ENCODE measurements at places on chromosomes 3 and 15.

DNA sequence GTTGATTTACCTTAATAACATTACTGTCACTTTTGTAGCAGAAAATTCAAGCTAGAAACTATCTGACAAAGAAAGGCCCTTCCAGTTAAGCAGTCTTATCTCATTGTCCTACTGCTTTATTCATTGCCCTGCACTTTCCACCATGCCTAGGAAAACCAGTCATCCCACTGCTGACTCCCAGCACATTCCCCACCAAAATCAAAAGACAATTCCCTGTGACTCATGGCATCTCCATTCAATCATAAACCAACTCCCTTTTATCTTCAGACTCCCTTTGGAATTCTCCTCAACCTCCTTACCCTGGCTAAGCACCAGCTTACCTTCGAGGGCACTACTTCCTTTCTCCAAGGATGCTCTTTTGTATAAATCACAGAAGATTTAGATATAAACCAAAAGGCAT lies 184.3 kb downstream of the PLCH1 start:
- DNase-seq, result no peak

GRCh38 chr15:101264011-101264410 lies 12.2 kb upstream of the CHSY1 start:
- DNase-seq, result no peak

GRCh38 chr15:61890106-61890505 lies 170.1 kb downstream of the VPS13C start:
- DNase-seq, result no peak

- no peak for DNase-seq
These were observed 763.9 kb upstream of the GOLIM4 start for GRCh38 chr3:168859574-168859973.

- no peak for DNase-seq
These were observed 14.9 kb upstream of the C3orf80 start for GRCh38 chr3:160210341-160210740.

- DNase-seq, result peak; percentile 53
These were observed 794.8 kb downstream of the MCTP2 start for GRCh38 chr15:95025924-95026728.
